Muscle of back (tissue), 13 donors: ENCODE measurements at places on chromosomes 7 and 10.

- DNase-seq = no peak
Observed at GRCh38 chr10:3532644-3533043, 252.4 kb downstream of the KLF6 start.

GRCh38 chr10:97647556-97647955, 7.1 kb downstream of the PI4K2A start:
- DNase-seq = no peak

DNA sequence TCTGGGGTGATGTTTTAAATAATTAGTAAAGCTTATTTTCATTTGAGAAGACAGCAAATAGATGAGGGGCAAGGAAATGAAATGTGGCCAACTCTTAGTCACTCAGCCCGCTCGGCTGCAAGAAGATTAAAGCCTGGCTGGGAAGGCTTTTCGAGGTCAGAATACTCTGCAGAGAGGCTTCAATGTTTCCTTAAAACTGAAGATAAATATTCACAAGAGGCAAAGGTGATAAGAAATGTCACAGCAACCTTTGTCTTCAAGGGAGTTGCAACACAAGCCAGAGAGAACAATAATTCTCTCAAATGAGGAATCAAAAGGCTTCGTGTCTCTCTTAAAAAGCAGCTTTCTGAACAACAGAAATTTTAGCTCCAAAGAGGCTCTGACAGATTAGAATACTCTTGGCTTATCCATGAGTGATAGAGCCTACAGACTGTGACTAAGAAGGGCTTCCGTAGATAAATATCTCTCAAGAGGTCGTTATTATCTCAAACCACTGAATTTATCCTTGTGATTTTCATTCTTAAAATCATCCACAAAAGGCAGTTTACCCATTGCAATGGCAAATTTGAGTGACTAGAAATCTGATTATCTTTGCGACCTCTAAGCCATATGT, 92.5 kb downstream of the KLF6 start:
- DNase-seq = no peak

- DNase-seq = no peak
Observed at GRCh38 chr10:117363028-117363427, 12.2 kb downstream of the PDZD8 start.

DNA sequence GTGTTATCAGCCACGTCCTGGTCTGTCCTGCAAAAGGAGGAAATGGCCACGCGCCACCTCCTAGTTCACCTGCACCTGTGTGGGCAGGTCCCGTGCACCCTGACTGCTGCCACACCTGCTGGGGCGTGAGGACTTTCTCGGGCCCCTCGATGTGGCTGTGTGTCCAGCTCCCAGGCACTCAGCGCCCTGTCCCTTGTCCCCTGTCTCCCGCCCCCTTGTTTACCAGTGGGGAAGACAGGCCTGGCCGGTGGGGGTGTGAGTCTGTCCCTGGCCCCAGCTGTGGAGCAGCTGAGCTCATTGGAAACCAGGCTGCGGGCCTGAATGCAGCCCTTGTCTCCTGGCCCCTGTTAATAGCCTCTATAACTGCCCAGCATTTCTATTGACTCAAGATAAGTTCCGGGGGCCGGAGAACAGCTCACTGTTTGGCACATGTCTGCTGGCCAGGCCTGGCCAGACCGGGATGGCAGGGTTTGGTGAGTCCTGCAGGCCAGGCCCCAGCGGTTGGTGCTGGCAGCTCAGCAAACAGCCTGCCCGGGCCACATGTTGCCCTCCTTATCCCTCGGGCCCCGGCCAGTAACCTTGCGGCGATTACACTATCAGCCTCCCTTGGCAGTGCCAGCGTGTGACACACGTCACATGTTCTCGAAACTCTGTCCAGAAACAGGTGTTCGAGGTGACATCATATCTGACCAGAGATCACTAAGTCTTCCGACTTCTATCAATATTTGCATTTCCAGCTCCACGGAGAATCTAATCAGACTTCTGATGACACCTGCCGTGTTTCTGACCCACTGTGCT, 52.1 kb downstream of the FOXL3 start:
- DNase-seq = no peak

- DNase-seq = no peak
Observed at GRCh38 chr7:84800846-84801245, 386.0 kb downstream of the SEMA3D start.

DNA sequence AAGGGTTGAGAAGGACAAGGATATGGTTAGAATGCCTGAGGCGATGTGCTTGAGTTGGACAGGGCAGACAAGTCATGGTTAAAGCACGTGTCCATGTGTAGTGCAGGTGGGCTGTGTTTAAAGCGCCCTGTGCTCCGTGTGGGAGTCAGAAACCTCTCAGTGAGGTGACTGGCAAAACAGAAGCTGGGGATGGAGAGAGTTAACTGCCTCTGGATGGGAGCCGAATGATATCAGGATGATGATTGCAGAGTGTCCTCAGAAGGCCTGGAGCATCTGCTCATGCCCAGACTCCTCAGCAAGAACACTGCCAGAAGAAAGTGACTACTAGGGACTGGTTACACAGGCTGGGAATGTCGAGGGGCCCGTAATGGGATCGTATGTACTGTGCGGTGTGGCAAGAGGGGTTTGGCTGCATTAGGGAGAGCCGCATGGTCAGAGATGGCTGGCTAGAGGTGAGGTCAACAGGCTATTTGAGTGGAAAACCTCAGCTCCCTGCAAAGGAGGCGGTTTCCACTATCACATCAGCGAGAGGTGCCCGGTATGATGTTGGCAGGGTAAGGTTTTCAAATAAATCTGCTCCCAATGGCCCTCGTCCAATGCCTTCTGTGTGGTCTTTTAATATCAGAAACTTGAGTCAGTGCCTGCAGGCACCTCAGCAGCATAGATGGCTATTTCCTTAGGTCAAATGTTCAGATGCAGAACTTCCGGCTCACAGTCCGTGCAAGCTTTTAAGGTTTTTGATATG, 26.1 kb upstream of the MRC1 start:
- DNase-seq = no peak
